ENCODE measurements at places on chromosomes 6 and 20. TPM values are rescaled to one million over a fixed set of nuclear protein-coding genes. Genes with fewer than 3 reads are reported as not detected.

DNA sequence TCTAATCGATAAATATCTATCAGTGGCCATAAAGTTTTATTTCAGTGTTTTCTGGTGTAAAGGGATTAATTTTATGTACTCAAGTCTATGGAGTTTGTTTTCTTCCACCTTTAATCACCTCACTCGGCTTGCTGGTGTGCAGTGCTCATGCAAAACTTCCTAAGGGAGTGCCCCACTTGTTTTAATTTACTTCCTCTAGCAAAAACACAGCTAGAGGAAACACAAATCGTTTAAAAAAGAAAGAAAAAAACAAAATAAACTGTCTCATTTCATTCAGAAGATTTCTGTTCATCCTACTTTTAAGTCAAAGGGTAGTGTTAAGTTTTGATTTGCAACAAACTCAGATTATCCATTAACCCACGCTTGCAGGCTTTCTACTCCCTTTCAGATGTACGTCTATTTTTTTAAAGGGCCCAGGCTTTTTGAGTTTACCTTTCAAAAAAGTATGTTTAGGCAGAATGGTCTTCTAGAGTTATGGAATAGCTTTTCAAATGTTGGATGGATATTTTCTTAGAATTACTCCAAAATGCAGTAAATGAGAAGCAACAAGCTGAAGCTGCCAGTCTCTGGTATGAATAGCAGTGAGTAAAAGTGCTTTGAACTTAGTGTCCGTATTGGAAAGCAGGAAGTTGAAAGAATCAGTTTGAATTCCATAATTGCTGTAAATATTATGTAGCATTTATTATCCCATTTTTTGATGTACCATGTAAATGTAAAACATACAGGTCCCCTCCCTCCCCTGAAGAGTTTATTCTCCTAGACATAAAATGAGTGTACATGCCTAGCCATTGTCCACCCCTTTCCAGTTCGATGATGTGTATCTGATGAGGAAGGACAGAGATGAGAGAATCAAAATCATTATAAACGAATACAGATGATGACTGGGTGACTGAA is 113.3 kb downstream of the SLC16A10 start:
- DNase-seq: no peak

DNA sequence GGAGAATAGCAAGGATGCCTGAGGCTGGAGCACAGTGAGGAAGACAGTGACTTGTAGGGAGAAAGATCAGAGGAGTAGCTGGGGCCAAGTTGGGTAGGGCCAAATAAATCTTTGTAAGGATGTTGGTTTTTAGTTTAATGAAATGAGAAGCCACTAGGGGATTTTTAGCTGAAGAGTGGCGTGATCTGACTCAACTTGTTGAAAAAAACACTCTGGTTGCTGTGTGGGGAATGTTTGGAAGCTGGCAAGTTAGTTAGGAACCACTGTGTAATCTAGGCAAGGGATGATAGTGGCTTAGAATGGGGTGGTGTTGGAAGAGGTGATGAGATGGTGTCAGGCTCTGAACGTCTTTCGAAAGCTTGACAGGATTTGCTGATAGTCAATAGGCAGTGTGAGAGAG is 176.1 kb upstream of the HDDC2 start:
- no peak for DNase-seq

DNA sequence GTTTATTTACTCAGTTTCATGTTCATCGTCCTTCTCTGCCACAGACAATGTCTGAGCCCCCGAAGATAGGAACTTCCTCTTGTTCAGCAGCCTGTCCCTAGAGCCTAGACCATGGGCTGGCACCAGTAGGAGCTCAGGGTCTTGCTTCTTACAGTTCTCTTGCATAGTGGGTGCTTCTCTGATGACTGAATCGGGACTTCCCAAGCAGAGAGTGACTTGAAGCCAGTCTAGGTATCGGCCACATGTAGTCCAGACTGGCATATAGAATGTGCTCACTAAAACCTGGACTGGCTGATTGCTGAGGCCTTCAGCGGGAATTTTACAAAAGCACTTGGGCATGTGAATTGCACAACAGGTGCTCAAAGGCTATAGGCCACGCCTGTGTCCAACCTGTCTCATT is 52.0 kb downstream of the PRDM1 start:
- DNase-seq: no peak

- DNase-seq: no peak
Observed at GRCh38 chr6:92700411-92700810, 718.9 kb downstream of the EPHA7 start.

The SLC17A9 gene
- total RNA-seq: 11.8 TPM

The GATA5 gene
- not detected for total RNA-seq

Data from dermis blood vessel endothelial cell (primary cell).